Stimulated activated CD4-positive, alpha-beta T cell treated with anti-CD3 and anti-CD28 coated beads, Interleukin-1b, Interleukin-23, amount 100 ng/mL, for 1 hour (primary cell): ENCODE measurements at places on chromosomes 3 and 15.

DNA sequence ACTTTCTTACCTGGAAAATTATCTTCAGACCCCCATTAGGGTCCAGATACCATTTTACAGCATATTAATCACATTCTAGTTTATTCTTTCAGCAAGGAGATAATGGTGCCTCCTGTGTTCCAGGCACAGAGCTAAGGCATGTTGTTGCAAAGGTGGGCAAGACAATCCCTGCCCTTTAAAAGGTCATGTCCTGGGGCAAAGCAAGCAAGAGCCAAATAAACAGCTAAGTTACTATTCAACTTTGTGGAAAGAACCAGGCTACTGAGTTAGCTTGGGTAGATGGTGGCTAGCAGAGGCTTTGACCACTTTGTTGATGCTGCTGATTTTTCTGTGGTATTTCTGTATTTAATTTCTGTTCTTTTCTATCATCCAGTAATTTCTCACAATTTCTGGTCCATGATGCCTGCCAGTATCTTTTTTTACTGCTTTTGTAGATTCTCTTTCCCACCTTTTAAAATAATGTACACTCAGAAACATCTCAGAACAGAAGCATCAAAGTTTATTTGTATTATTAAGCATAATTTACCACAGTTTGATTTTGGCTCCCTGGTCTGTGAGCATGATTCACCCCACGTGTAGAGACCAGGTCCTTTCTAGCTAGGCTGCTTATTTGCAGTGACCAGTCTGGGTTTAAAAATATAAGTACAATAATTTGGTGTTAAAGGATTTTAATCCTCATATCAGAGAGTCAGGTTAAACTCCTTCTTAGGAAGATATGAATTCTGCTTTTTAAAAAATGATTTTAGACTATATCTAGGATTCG, 71.5 kb downstream of the LRRC28 start:
- no peak for DNase-seq

GRCh38 chr3:39205131-39205530, 12.7 kb upstream of the XIRP1 start:
- DNase-seq, result no peak

GRCh38 chr15:78072080-78072892, 5.2 kb downstream of the TBC1D2B start:
- DNase-seq, result no peak

DNA sequence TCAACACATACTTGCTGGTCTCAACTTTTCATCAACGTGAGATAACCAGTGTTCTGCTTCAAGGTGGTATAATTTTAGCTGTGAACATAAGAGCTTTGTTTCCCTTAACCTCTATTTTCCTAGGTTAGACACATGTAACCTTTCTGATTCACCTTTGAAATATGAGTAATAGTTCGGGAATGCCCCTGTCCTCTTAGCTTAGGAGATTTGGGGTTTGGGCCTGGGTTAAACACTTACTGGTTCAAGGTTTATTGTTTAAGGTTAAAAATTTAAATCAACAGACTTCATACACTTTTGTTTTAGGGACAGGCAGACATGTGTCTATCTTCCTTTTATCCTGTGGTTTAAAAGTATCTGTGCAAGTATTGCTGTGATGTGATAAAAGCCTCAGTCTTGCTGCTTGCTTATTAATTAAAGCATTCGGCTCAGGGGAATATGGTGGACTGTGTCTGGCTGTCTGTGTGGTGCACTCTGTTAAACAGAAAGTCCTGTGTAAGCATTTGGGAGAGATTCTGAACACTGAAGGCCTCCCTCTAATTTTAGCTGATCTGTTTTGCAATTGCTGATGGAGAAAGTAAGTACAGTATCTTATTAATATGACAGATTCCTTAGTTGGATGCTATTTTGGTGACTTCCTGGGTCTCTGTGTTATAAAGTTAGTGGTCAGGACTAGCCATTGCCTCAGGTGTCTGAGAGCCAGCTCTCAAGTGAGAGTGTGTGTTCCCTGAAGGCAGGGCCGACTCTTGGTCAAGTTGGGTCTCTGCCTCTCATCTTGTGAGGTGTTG, 81.8 kb downstream of the USP13 start:
- DNase-seq, result no peak

- DNase-seq, result no peak
Observed at GRCh38 chr3:190073264-190074008, 47.3 kb downstream of the P3H2 start.

GRCh38 chr3:189841473-189842205, 210.4 kb downstream of the TP63 start:
- no peak for DNase-seq

DNA sequence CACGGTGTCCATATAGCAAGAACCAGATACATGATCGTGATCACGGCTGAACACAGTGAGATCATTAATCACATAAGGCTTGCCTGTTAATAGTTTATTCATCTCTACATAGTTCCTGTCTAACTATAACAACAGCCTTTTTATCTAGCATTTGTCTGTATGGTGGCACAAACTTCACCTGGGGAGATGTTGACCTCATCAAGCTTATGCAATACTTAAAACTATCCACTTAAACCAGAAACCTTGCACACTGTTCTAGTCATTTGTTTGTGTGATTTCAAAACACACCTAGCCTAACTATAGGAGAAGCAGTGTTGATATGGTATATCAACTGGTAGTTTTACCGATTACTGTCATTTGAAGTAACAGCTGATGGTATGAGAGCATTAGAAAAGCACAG, 124.8 kb downstream of the VPS13C start:
- no peak for DNase-seq

- DNase-seq, result no peak
Observed at GRCh38 chr3:119774444-119774843, 7.5 kb upstream of the NR1I2 start.

DNA sequence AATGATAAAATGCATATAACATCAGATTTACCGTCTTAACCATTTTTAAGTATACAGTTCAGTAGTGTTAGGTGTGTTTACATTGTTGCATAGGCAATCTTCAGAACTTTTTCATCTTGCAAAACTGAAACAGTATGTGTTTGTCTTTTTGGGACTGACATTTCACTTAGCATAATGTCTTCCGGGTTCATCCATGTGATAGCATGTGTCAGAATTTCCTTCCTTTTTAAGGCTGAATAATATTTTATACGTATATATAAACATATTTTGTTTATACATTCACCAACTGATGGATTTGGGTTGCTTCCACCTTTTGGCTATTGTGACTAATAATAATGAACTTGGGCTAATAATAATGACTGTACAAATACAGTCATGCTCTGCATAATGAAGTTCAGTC, 3.0 kb downstream of the PARP15 start:
- DNase-seq, result no peak
